ENCODE measurements at places on chromosomes 13 and 19.

- DNase-seq, result no peak
Observed at GRCh38 chr19:37963190-37963936, 56.4 kb downstream of the SIPA1L3 start.

DNA sequence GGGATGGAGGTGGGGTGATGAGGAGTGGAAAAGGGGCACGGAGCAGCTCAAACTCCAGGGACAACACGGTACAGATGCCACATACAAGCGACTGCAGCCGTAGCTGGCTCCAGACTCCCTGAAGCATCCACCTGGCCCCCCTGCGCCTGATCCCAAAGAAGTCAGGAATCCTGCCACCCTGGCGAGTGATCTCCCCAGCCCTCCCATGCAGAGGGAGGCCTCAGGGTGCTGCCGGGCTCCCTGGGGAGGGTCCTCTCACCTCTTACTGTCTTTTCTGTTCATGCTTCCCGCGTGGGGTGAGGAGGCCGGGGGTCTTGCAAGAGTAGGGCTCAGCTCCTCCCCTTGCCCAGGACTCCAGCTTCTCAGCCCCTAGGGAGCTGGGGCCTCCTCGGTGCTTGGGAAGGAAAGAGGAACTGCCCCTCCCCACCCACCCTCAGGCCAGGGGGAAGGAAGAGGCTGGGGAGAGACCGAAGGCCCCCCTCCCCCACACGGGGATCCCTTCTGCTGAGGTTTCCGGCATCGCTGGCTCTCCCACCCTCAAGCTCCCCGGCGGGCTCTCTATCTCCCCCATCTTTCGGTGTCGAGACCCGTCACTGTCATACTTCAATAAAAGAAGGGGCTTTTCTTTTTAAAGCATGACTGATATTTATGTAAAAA, at the start of gene RASGRP4:
TSS of gene RASGRP4 (minus strand) at position 410 of the 657 bp plus-strand sequence. CDS start at position 282, 128 bp downstream.
- no peak for DNase-seq

DNA sequence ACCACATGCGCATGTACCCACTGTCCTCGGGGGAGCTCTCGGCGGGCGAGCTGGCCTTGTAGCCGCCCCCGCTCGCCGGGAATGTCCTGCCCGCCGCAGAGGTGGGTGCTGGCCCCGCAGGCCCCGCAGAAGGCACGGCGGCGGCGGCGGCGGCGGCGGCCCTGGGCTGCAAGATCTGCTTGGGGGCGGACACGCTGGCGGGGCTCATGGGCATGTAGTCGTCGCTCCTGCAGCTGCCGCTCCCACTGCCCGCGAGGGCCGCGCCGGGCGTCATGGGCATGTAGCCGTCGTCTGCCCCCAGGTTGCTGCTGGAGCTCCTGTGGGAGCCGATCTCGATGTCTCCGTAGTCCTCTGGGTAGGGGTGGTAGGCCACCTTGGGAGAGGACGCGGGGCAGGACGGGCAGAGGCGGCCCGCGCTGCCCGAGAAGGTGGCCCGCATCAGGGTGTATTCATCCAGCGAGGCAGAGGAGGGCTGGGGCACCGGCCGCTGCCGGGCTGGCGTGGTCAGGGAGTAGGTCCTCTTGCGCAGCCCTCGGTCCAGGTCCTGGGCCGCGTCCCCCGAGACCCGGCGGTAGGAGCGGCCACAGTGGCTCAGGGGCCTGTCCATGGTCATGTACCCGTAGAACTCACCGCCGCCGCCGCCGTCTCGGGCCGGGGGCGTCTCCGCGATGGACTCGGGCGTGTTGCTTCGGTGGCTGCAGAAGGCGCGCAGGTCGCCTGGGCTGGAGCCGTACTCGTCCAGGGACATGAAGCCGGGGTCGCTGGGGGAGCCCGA, 2.4 kb downstream of the IRS2 start:
- no peak for DNase-seq

- no peak for DNase-seq
Observed at GRCh38 chr19:23394511-23394910, 760 bp downstream of the ZNF91 start.

DNA sequence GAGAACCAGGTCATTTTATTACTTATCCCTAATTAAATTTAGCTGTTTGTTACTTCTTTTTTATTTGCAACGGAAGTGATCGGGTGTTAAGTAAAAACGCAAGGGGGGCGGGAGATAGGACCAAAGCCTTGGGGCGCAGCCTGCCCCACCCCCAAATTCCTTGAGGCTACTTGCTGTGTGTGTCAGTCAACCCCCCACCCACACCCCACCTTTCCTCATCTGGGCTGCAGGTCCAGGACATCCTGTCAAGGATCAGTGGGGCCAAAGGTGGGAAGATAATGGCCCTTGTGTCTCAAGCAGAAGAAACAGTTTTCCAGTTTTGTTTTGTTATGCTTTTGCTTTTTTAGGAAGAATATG, 1.2 kb upstream of the FOXO1 start:
- DNase-seq, result no peak

- DNase-seq, result no peak
Observed at GRCh38 chr13:74825152-74825937, 656.6 kb downstream of the TBC1D4 start.

- no peak for DNase-seq
Observed at GRCh38 chr13:76754414-76754813, 131.8 kb downstream of the KCTD12 start.

GRCh38 chr13:29977476-29978120, 127.2 kb upstream of the UBL3 start:
- no peak for DNase-seq

- no peak for DNase-seq
Observed at GRCh38 chr13:102033386-102033785, 368.5 kb downstream of the FGF14 start.

GRCh38 chr19:6813659-6814058, 41.2 kb downstream of the VAV1 start:
- no peak for DNase-seq

- no peak for DNase-seq
Observed at GRCh38 chr19:57438925-57439324, 3.8 kb downstream of the ZNF749 start.

GRCh38 chr19:2118438-2118837, 21.7 kb downstream of the IZUMO4 start:
- no peak for DNase-seq

- no peak for DNase-seq
Observed at GRCh38 chr19:18704971-18705370, 21.5 kb downstream of the CRTC1 start.

- DNase-seq, result no peak
Observed at GRCh38 chr13:54709546-54709945, 1680.9 kb downstream of the OLFM4 start.

DNA sequence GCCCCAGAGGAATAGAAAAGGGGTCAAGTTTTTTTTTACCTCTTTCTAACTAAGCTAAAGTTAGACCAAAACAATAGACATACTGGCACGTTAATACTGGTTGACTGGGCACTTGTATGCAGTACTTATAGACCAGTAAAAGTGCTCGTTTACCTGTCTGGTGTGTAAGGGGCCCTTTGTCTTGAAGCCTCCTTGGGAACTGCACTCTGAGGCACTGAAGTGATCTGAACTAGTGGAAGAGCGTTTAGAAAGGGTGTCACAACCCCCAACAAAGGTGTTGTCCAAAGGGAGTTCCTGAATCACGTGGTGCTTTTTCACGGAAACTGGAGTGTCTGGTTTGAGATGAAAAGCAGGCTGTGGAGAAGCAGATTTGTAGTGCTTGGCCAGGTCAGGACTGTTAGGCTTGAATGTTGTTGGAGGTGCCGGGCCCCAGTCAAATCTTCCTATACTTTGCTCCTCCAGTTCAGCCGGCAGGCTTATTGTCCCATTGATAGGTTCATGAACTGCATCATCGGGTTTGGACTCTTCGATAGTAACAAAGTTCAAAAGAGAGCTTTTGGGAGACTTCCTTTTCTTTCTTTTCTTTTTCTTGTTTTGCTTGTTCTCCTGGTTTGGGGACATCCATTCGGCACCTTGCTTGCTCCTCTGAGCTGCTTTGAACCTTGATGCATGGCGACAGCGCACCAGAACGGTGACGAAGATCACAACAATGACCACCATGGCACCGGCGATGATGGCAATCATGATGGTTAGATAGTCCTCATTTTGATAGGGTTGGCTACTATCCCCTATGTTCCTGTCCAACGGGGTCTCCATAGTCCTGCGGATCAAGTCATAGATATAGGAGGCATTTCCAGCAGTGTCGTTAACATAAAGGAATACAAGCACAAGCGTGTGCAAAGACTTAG, 4.6 kb downstream of the PCDH9 start:
- no peak for DNase-seq

DNA sequence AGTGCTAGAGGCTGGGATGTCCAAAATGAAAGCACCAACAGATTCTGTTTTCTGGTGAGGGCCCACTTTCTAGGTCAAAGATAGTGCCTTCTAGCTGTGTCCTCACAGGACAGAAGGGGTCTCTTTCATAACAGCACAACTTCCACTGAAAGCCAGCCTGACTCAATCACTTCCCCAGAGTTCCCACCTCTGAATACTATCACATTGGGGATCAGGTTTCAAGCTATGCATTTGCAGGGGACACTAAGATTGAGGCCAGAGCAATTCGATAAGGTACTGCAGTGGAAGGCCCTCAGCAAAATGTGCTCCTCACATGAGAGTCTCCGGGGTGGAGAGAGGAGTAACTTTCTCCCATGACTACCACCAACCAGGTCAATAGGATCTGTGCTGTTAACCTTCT, 1501.5 kb downstream of the EFNB2 start:
- DNase-seq, result no peak

- no peak for DNase-seq
Observed at GRCh38 chr13:40079721-40080120, 424.3 kb downstream of the COG6 start.

- DNase-seq, result no peak
Observed at GRCh38 chr13:37929308-37929707, 59.7 kb upstream of the TRPC4 start.

DNA sequence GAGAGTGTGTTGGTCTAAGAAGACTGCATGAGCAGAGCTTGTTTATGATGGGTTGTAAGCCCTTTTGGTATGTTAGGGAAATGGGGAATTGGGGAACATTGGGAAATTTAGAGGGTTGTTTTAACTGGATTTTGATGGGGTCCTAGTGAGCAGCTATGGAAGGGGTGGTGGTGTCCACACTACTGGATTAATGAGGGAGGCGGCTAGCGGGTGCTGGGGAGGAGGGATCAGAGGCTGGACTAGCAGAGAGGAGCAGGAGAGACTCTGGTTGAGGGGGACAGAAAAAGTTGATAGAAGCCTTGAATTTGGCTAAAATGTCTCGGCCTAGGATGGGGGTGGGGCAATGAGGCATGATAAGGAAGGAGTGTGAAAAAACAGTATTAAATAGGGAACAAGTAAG, 1369.1 kb downstream of the UQCRFS1 start:
- DNase-seq, result no peak

- no peak for DNase-seq
Observed at GRCh38 chr13:100532836-100533435, 55.7 kb downstream of the GGACT start.

- no peak for DNase-seq
Observed at GRCh38 chr19:41376241-41376997, at the start of gene TMEM91. TMEM91 (plus strand) TSS chr19:41376533; CDS start chr19:41378310, 1,777 bp downstream.

GRCh38 chr19:50897612-50898011, 13.6 kb downstream of the KLK4 start:
- DNase-seq, result no peak

GRCh38 chr13:43937839-43938238, 58.1 kb downstream of the LACC1 start:
- no peak for DNase-seq

DNA sequence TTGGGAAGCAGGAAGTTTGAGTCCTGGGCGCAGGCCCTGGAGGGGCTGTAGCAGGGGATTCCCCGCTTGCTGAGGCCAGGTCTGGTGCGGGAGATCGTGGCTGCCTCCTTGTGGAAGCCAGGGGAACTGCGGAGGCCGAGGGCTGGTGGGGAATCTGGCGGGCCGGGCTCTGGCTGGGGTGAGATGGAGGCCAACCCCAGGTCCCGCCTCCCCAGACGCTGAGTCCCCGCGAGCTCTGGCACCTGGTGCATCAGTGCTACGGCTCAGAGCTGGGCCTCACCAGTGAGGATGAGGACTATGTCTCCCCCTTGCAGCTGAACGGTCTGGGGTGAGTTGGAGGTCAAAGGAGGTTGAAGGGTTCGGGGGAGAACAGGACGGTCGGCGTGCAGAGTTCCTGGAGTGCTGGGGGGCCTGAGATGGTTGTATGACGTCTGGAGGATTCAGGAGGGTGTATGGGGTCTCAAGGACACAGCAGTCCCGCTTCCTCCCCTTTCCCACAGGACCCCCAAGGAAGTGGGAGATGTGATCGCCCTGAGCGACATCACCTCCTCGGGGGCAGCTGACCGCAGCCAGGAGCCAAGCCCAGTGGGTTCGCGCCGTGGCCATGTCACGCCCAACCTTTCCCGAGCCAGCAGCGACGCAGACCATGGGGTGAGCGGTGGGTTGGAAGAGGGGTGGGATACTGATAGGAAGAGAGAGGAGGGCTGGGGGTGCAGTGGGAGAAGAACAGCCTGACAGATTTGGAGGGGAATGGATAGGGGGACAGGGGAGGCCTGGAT, 13.1 kb downstream of the GRAMD1A start:
- DNase-seq, result peak; percentile 78

DNA sequence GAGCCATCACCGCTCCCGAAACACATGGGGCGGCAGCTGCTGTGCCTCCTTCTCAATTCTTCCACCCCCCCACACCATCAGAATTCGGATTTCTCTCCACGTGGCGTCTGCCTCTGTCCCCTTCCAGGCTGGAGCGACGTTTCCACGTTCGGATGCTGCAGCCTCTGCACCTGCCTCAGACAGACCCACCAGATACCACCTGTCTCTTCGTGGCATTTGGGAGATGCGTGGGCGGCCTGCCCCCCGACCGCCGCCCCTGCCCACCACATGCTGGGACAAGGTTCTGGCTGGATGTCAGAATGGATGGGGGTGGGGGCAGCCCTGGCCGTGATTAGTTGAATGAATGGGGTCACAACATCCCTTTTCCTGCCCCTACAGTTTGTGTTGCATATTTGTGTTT, 90.0 kb downstream of the SLC7A1 start:
- no peak for DNase-seq

- DNase-seq, result no peak
Observed at GRCh38 chr13:75485286-75486062, 3.5 kb upstream of the TBC1D4 start.

DNA sequence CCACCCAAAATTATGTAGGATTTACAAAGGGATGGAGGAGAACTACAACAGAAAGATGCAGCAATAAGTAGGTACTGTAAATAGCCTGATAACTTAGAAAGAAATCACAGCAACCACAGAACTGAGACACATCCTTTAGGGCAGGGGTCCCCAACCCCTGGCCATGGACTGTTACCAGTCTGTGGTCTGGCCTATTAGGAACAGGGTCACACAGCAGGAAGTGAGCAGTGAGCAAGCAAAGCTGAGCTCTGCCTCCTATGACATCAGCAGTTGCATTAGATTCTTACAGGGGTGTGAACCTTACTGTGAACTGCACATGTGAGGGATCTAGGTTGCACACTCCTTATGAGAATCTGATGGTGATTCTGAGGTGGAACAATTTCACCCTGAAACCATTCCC, 997.6 kb downstream of the DIAPH3 start:
- DNase-seq, result no peak
